ENCODE measurements at places on chromosomes 6 and 20. TPM values are rescaled to one million over a fixed set of nuclear protein-coding genes. Genes with fewer than 3 reads are reported as not detected.

The KCNK5 gene
- total RNA-seq: not detected

The CPXM1 gene
- 47.0 TPM for total RNA-seq

The SCRT2 gene
- not detected for total RNA-seq

The TINAG gene
- not detected for total RNA-seq

The TFAP2C gene
- total RNA-seq: 0.27 TPM

The CCM2L gene
- 52.6 TPM for total RNA-seq

DNA sequence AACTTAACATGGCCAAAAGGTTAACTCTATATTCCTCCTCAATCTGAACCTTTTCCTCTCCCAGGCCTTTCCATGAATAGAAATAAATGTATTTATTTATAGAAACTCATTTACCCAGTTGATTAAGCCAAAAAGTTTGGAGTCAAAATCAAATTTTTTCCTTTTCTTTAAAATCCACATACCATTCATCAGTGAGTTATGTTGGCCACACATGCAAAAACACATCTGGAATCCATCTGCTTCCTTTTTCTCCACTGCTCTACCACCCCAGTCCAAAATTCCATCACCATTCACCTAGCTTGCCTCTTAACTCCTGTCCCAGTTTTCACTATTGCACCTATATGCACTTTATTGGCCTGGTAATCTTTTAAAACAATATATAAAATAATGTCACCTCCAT lies 62.4 kb upstream of the TMEM200A start:
- DNase-seq: no peak

DNA sequence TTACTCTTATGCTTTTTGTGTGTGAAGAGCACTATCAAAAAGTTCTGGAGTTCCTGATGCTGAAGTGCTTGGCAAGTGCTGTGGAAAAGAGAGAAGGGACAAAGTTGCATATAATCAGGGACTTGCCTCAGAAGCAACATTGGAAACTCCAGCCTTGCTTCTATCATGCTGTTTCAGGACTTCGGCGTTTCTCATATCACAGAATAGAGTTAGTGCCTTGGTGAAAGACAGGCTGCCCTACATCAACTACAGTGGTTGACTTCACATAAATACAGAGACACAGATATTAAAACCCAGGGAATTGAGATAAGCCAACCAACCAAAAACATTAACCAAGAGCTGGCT lies 36.2 kb upstream of the CDKAL1 start:
- DNase-seq: no peak

GRCh38 chr6:13004601-13005000 lies 288.0 kb downstream of the PHACTR1 start:
- no peak for DNase-seq

- DNase-seq: no peak
Measured at GRCh38 chr20:51860111-51860882, 58.0 kb upstream of the SALL4 start.

GRCh38 chr6:30007132-30007764 lies 53.8 kb upstream of the POLR1H start:
- DNase-seq: no peak

- DNase-seq: peak; percentile 43
Measured at GRCh38 chr6:148144917-148145521, 197.6 kb upstream of the SASH1 start.

DNA sequence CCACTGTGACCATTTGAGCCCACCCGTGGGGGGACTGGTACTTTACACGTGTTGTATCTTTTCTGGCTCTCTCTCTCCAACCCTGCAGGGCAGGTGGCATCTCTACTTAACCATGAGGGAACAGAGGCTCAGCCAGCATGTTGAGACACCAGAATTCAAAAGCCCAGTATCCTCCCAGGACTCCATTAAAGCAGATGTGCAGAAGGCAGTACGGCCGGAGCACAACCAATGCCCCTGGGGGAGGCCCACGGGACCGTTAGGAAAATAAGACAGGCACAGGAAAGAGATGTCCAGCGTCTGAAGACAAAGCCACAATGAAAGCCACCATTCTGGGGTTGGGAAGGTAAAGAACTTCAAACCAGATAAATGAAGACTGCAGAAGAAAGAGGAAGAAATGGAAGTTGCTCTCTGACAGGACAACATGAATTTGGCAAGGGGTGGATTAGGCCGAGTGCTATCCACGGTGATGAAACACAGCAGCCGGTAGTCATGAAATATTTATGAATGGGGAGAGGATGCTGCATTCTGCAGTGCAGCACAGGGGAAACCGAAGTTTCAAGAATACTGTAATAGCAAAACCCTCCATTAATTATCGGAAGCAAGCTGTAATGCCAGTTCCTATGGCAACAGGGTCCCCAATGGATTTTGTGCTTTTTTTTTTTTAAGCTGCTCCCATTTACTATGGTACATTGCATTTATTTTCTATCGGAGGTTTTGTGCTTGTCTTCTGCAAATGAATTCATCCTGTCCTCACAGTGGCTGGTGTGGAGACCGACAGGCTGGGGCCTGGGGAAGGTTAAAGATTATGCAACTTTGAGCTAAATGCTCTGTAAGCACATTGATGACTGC lies 179.4 kb downstream of the NRN1 start:
- no peak for DNase-seq

DNA sequence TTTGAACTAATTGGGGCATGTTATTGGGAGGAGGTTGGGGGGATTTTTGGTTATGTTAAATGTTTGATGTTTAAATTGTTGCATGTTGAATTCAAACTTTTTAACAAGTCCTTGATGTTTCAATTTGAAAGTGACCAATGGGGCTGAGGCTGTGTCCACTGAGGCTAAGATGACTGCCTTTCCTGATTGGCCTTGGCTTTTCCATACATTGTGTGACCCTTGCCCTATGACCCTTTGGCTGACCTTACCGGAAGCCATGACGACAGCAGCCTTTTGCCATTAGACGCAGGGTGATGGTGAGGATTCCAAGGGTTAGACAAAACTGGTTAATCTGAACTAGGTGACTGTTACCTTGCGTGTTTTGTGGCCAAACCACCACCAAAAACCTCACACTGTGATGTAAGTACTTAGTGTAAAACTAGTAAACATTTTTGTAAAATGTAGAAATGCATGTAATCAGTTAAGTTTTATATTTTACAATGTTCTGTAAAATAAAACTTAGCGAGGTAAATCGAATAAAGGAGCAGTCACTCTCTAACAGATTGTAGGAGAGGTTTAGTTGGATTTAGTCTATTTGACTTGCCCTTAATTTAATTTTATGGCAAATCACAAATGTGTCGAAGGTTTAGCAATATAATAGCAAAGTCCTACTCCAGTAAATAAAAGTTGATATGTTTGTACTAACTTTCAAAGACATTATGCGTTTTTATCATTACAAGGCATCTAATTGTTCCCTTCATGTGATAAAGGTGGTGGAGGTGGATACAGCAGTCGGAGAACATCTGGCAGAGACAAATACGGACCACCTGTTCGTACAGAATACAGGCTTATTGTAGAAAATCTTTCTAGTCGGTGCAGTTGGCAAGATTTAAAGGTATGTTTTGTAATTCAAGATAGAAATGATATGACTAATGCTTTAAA lies 1.6 kb downstream of the SRSF6 start:
- DNase-seq: no peak

DNA sequence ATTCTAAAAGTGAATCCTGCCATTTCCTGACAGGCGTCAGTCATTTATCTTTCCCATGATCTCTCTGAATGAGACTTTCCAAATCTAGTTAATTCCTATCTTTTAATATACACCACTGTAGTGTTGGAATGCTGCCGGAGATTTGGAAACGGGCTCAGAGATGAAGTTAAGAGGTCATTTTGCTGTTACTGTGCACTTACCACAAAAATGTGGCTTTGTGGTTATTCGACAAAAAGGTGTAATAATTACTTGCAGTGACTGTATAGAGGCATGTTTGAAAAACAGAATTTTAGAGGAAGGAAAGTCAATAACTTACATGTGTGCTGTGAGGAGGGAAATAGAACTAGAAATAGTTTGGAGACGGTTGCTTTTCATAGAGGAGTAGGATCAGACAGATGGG lies 460.2 kb upstream of the BTBD3 start:
- DNase-seq: no peak

DNA sequence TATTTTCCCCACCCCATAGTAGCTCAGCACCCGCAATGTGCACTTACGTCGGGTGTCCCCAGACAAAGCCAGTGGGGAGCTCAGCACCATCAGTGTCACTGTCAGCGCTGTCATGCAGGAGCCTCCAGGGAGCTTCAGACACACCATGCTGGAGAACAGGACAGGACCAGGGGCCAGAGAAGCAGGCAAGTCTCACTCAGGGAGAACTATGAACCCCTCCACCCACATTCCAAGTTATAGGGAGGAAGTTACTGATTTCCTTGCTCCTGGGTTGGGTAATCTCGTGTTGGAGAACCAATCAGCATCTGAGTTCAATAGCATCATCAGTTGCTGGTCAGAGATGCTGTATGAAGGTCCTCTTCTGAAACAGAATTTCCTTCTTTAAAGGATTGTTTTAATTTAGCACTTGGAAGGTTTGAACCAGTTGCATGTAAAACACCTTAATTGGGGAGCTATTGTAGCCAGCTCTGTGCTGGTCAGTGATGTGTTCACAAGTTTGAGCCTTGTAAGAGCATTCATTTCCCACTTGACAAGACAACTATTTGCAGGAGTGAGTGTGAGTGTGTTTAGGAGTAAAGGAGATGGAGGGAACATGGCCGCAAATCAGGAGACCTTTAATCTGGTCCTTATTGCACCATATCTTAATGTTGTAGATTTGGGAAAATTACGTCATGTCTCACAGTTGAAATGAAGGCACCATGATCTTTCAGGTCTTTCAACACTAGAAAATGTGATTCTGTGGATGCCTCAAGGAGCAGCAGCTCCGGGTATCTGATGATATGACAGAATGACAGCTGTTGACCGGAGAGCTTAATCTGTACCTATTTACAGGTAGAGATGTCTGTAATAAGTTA lies at the start of gene HLA-DRB1:
Gene HLA-DRB1 (minus strand): TSS at position 253 of the 854 bp plus-strand sequence. CDS start 106 bp downstream, at position 147.
- peak; percentile 9 for DNase-seq

DNA sequence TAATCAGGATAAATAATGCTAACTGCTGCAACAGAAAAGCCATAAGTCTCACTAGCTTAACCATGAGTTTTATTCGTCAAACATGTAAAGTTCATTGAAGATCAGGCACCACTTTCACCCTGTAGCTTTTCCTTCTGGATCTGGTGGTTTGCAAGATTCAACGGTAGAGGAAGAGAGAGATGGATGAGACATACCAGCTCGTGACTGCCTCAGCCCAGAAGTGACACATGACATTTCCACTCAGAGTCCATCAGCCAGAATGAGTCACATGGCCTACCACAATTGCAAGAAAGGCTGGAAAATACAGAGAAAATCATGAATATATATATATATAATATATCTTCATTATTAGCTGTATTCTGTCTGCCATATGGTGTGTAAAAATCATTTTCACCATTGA lies 29.0 kb downstream of the SPTLC3 start:
- DNase-seq: no peak

- DNase-seq: no peak
Measured at GRCh38 chr6:130978660-130979396, 84.2 kb downstream of the EPB41L2 start.

DNA sequence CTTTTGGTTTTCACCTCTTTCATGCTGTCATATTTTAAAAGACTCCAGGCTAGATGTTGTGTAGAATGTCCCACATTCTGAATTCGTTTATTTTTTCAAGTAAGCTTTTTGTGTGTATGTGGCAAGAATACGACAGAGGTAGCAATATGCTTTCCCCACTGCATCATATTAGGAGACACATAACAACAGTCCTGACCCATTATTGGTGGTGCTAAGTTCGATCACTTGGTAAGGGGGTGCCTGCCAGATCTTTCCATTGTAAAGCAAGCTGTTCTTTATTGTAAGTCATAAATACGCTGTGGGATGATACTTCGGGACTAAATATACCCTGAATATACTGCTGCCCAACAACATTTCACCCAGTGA lies 588 bp upstream of the NCOA3 start:
- DNase-seq: no peak

GRCh38 chr20:44069203-44070011 lies 117.6 kb downstream of the JPH2 start:
- DNase-seq: no peak

DNA sequence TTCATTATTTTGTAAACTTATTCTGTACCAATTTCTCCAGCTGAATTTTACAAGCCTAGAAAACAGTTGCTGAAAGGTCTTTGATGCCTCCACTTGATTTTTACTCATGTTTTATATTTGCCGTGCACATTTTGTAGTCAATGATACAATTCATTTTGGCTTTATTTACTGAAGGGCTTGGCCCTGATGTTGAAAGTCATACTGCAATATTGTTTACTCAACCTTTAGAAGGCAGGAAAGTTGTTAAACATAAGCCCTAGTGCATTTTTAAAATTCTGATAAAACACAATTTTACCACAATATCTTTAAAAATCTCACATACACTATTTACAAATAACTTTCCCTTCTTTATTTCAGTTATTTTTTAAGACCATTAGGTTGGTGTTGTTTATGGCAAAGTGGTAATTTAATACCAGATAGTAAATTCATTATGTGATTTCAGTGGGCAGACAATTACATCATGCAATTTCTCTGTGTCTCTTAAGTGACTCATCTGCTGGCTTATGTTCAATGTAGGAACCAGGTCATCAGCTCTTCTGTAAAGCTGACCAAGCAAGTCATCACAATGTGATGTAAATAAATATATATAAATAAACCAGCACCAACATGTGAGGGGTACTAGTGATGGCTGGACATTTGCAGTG lies 121.1 kb upstream of the SLC35B3 start:
- peak; percentile 13 for DNase-seq

DNA sequence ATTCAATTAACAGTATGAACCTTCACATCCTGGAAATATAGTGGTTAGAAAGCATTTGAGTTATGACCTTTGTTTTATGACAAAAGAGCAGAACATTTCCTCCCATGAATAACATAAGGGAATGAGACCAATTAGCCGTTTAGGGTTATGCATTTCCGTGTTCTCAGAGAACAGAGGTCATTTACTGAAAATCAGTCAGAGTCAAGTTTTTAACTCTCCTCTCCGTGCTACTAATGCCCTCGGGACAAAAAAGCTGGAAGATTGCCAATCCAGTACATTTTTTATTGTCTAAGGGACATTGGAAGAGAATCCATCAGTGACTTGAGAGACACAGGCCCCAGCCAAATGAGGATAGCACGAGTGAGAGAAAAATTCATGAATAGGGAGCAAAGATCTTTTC lies 632.7 kb downstream of the RFPL4B start:
- DNase-seq: no peak

- DNase-seq: no peak
Measured at GRCh38 chr6:167492100-167492449, 167.2 kb downstream of the TTLL2 start.

DNA sequence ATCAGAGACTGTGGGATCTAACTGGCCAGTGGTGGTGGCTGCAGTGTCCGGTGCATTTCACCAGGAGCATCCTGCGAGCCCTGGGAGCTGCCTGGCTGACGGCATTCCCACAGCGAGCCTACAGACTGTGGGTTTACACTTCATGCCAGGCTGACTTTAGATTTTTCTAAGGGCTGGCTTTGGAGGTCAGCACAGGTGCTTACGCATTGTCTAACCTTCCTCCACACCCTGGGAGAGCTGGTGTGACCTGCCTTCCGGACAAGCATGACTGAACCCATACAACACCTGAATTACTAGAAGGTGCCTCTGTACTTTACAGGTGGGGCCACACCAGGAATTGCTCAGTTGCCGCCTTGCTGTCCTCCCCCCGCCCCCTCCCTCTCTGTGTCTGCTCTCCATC lies 96.2 kb downstream of the RREB1 start:
- DNase-seq: no peak

Measured in G401 (cell line).